ENCODE measurements at places on chromosomes 11 and 22.

DNA sequence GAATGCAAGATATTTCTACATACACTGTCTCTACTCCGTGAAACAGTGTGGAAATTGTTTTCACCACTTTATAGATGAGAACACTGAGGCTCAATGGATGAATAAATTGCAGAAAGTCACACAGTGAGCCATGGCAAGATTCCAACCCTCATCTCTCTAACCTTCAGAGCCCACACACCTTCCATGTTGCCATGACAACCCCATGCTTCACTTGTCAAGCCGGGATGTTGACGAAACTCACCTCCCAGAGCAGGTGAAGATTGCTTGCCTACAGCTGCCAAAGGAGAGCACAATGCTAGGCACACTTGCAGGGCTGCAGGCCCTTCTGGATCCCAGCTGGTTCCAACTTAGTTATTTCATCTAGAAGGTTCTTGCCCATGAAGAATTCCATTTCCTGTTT, 71.4 kb upstream of the SEZ6L start:
- no peak for DNase-seq

DNA sequence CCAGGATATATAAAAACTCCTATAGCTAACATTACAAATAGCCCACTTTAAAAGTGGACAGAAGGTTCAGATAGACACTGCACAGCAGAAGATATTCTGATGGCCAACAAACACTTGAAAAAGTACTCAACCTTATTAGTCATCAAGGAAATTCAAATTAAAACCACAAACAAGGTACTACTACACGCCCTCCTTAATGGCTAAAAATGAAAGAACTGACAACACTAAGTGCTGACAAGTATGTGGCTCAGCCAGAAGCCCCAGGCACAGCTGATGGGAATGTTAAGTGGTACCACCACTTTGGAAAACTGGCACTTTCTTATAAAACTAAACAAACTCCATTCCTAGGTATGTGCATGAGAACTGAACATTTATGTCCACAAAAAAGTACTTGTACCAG, 320.1 kb downstream of the TBC1D22A start:
- no peak for DNase-seq

DNA sequence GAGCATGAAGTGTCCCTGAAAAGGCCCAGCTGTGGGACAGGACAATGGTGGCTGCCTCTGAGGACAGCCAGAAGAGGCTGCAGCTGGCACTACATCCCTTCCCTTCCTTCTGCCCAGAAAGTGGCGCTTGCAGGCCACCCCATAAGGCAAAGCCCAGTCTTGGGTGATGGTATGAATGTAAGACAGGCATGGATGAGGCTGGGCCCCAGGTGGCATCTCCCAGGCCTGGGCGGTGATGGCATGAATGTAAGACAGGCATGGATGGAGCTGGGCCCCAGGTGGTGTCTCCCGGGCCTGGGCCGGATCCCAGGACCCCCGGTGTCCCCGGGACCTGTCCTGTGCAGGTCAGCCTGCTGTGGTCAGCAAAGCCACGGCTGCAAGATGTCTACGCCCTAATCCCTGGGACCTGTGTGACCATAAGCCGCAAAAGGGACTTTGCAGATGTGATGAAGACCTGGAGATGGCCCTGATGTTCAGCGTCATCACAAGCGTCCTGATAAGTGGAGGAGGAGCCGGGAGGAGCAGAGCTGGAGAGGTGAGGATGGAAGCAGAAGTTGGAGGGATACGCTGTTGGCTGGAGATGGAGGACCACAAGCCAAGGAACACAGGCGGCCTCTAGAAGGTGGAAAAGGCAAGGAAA, 181.1 kb downstream of the CTTN start:
- DNase-seq = no peak

DNA sequence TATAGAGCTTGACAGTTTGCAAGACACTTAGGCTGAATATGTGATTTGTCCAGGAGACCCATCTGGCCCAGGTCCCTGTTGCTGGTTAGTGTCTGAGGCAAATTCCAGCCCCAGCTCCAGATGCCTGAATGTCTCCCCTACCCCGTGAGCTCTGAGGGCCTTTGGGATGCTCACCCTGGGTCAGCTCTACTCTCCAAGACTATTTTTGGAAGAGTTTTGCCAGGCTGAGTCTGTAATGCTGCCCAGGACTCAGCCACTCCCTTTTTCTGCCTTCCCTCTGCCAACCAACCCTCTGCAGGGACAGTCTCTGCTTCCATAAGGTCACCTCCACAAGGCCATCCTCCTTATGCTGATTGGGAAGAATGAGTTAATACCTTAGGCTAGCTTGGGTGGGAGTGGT, 66.3 kb downstream of the CABIN1 start:
- no peak for DNase-seq

DNA sequence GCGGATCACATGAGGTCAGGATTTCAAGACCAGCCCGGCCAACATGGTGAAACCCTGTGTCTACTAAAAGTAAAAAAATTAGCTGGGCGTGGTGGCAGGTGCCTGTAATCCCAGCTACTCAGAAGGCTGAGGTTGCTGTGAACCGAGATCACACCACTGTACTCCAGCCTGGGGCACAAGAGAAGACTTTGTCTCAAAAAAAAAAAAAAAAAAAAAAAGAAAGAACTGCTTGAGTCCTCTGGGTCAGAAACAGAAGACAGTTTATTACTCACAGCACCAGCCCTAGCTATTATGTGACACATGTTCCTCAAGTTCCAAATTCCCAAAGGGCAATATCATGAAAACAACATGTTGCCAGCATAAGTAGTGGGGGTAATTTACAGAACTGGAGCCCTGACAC, 1014.1 kb upstream of the RAG2 start:
- no peak for DNase-seq

GRCh38 chr11:95149651-95150364, 60.2 kb downstream of the ENDOD1 start:
- no peak for DNase-seq
